ENCODE measurements at places on chromosomes 11 and 22. TPM values are rescaled to one million over a fixed set of nuclear protein-coding genes. Genes with fewer than 3 reads are reported as not detected.

- H3K36me3 ChIP-seq = no peaks in the 10 kb centered on the region
- no peak overlapping the region for H3K4me3 ChIP-seq
- H3K27ac ChIP-seq = no peak overlapping the region
Measured at GRCh38 chr11:13152264-13152663, 125.3 kb upstream of the BMAL1 start.

- H3K27me3 ChIP-seq = no peaks in the 10 kb centered on the region
- peaks cover 76% of the 10 kb centered on the region for H3K36me3 ChIP-seq
- H3K4me3 ChIP-seq = no peak overlapping the region
- peaks cover 20% of the 10 kb centered on the region for H3K4me1 ChIP-seq
- DNase-seq = no peak
Measured at GRCh38 chr11:102389253-102389652, 42.2 kb downstream of the BIRC2 start.

GRCh38 chr11:36044636-36045035, 100.8 kb downstream of the LDLRAD3 start:
- DNase-seq = no peak
- no peaks in the 10 kb centered on the region for H3K36me3 ChIP-seq
- H3K27me3 ChIP-seq = no peaks in the 10 kb centered on the region
- H3K4me3 ChIP-seq = no peak overlapping the region
- no peak overlapping the region for H3K27ac ChIP-seq
- no peaks in the 10 kb centered on the region for H3K4me1 ChIP-seq

GRCh38 chr11:75659836-75660235, 9.0 kb downstream of the MAP6 start:
- peaks cover 4% of the 10 kb centered on the region for H3K27me3 ChIP-seq
- no peak overlapping the region for H3K4me3 ChIP-seq
- H3K4me1 ChIP-seq = peaks cover 14% of the 10 kb centered on the region
- H3K36me3 ChIP-seq = no peaks in the 10 kb centered on the region
- H3K27ac ChIP-seq = no peak overlapping the region

Gene RFPL1
- not detected for total RNA-seq

Gene LIF
- total RNA-seq = 2.3 TPM

Gene SCN3B
- not detected for total RNA-seq

Gene ADORA2A
- 0.58 TPM for total RNA-seq

DNA sequence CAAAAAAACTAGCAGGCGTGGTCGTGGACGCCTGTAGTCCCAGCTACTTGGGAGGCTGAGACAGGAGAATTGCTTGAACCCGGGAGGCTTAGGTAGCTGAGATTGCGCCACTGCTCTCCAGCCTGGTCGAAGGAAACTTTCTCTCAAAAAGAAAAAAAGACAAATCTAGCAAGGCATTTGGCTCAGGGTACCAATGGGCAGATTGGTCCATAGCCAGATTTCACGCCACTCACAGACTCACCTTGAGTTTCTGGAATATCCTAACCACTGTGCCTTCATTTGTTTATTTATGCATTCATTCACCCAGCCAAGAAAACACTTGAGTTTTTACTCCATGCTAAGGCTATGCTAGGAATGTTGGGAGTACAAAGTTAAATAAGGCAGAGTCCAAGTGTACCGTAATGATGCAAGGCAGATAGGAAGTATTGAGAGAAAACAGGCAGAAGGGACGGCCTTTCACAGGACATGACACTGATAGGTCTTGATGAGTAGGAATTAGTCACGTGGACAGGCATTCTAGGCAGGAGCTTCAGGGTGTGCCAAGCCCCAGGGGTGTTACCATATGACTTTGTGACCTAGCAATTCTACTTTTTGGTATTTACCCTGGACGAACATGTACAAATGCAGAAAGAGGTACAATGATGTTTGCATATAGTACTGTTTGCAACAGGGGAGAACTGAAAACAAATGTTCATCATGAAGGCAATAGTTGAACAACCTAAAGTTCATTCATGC, 3.0 kb upstream of the PACSIN3 start:
- H3K27ac ChIP-seq = no peak overlapping the region
- peak; percentile 78 for DNase-seq
- H3K4me3 ChIP-seq = no peak overlapping the region
- peaks cover 5% of the 10 kb centered on the region for H3K27me3 ChIP-seq

DNA sequence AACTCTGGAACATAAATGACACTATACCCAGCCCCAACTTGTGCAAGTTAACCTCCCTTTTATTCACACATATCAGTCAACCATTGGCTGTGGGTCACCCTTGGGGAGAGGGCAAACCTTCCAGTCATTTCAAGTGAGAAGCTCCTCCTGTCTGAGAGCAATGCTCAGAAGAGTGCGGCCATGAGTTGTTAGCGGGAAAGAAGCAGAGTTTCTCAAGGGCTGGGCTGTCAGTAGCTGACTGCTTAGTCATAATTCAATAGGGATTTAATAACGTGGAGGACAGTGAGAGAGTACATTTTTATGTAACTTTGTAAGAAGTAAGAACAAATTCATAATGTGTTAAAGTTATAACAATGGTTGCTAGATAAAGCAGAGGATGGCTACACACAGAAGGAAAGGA, 5.1 kb downstream of the PATE2 start:
- no peak overlapping the region for H3K27ac ChIP-seq
- DNase-seq = no peak
- no peak overlapping the region for H3K4me3 ChIP-seq

Gene LRRC32
- total RNA-seq = 117 TPM

- H3K4me3 ChIP-seq = peak overlapping the region; percentile 63
- peak overlapping the region; percentile 73 for H3K27ac ChIP-seq
- H3K27me3 ChIP-seq = no peaks in the 10 kb centered on the region
- H3K36me3 ChIP-seq = no peaks in the 10 kb centered on the region
- H3K4me1 ChIP-seq = peaks cover 5% of the 10 kb centered on the region
- DNase-seq = peak; percentile 88
Measured at GRCh38 chr11:122882857-122883645, 492 bp downstream of the JHY start.

- no peak overlapping the region for H3K4me3 ChIP-seq
- peaks cover 40% of the 10 kb centered on the region for H3K4me1 ChIP-seq
- H3K27me3 ChIP-seq = no peaks in the 10 kb centered on the region
Measured at GRCh38 chr11:3040881-3041280, 16.3 kb downstream of the CARS1 start.

Gene KCNJ1
- not detected for total RNA-seq

DNA sequence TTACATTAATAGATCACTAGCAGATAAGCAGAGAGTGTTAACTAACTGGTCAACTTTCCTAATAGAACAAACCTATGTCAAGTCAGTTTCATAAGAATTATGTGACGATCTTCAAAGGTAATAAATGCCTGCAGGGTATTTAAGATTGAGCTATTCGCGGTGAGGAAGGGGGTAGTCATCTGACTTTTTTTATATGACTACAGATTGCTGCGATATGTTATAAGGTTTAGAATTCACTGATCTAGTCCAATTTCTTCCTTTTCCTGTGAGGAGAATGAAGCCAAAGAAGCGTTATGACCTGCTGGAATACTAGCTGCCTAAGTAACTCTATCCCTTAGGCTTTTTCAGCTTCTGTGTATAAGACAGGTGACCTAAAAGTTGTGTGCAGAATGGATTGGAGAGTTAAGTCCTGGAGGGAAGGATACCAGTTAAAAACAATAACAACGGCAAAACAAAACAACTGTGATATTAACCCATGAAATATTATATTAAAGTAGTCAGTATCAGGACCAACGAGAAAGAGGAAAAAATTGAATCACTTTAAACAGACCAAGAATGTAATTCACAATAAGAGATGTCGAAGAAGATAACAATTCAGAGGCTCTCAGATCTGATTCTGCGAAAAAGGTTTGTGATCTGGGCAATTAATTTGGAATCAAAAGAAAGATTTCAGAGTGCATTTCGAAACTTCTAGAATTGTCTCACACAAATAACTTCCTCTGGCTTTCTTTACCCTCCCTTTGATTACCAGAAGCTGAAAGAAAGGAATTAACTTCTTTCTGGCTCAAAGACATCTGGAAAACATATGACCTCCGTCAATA, 630 bp downstream of the CASP4 start:
- peak; percentile 10 for DNase-seq
- no peaks in the 10 kb centered on the region for H3K27me3 ChIP-seq
- H3K4me1 ChIP-seq = peaks cover 33% of the 10 kb centered on the region
- peak overlapping the region; percentile 61 for H3K4me3 ChIP-seq

Gene RIBC2
- 5.3 TPM for total RNA-seq

Gene BATF2
- 29.5 TPM for total RNA-seq

DNA sequence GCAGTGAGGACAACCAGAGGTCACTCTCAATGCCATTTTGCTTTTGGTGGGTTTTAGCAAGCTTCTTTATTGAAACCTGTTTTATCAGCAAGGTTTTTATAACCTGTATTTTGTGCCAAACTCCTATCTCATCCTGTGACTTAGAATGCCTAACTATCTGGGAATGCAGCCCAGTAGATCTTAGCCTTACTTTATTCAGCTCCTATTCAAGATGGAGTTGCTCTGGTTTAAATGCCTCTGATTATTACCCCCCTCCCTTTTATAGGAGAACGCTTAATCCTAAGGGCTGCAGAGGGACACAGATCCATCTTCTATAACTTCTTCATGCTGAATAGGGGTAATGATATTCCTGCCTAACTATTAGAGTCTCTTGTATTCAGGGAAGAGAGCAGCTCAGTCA, 179.1 kb downstream of the KIF18A start:
- no peaks in the 10 kb centered on the region for H3K27me3 ChIP-seq
- no peak for DNase-seq
- no peak overlapping the region for H3K4me3 ChIP-seq

DNA sequence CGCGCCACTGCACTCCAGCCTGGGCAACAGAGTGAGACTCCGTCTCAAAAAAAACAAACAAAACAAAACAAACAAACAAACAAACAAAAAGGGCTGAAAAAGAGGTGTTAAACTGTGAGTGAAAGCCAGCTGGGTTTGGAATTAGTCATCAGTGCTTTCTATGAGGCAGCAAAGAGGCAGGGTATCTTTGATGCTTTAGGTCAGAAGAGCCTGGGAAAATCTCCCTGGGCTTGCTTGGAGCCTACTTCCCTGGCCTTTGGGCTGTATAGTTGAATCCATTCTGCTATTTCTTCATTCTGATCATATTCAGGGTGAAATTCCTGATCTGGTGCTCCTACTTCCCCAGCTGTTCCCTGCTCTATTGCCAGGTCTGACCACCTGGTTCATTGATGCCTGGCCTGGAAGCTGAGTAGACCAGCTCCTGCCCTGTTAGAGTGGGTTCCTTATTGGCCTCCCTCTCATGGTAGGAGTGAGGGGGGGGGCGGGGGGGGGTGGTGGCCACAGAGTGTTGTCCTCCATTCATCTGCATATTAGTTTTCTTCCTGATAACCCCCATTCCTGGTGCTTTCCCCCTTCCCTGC, 65.6 kb downstream of the INSC start:
- no peak overlapping the region for H3K27ac ChIP-seq
- no peaks in the 10 kb centered on the region for H3K36me3 ChIP-seq
- H3K4me3 ChIP-seq = no peak overlapping the region
- peaks cover 11% of the 10 kb centered on the region for H3K4me1 ChIP-seq

Gene TSGA10IP
- total RNA-seq = not detected

DNA sequence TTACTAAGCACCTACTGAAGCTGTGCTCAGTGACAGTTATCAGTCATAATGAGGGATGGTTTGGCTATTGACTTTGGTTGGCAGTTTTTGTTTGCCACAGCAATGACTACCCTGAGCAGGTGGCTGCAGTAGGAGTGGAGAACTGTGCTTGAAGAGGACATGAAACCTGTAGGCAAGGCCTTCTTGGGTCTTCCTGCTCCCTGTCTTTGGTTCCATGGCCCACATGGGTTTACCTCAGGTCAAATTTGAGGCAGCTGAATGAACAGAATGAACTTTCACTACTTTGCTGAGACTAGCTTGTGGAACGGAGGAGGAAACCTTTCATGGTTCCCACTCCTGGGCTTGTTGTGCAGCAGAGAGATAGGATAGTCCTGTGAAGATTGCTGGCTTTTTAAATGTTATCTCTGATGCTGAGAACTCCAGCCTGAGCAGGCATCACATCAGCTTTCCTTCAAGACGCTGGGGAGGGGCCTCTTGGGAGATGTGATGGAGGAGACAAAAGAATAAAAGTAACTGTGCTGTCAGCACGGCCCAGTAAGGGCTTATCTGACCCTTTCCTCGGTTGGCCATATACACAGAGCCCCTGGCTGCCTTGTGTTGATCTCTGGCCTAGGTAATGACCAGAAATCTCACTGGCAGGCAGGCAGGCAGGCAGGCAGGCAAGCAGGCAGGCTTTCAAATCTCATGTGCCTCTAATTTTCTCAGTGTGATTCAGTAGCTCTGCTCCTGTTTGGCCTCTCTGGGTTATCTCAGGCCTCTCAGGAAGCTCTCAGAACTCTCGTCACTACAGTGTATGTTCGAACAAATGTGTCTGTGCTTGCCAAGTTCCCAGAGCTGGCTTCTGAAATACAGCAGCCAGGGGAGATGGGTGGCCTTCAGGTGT, 12.0 kb downstream of the STIM1 start:
- peaks cover 80% of the 10 kb centered on the region for H3K4me1 ChIP-seq
- no peak overlapping the region for H3K4me3 ChIP-seq

DNA sequence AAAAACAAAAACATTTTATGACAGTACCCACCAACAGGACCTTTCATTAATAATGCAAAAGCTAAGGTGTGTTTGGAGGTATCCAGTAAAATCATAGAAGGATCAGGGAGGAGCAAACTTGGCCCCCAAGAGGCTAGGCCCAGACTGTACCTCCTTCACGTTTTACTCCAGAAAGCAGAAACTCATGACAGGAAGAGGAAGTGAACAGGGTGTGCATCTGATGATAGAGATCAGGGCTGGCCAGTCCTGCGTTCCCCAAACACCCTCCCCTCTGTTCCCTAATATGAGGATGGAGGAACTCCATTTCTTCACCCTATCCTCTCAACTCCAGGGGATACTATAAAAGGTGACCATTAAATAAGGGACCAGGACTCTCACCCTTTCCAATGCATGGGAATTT, 10.2 kb upstream of the MS4A12 start:
- no peaks in the 10 kb centered on the region for H3K4me1 ChIP-seq
- no peak for DNase-seq
- H3K4me3 ChIP-seq = no peak overlapping the region
- H3K36me3 ChIP-seq = no peaks in the 10 kb centered on the region
- no peaks in the 10 kb centered on the region for H3K27me3 ChIP-seq
- no peak overlapping the region for H3K27ac ChIP-seq

GRCh38 chr11:111417766-111418435, 38.8 kb upstream of the POU2AF1 start:
- H3K4me1 ChIP-seq = peaks cover 38% of the 10 kb centered on the region
- H3K36me3 ChIP-seq = no peaks in the 10 kb centered on the region
- DNase-seq = peak; percentile 87
- no peaks in the 10 kb centered on the region for H3K27me3 ChIP-seq
- no peak overlapping the region for H3K4me3 ChIP-seq

Gene NEU3
- total RNA-seq = 33.5 TPM

GRCh38 chr11:94958121-94958696, 15.1 kb downstream of the CWC15 start:
- H3K27ac ChIP-seq = peak overlapping the region; percentile 19
- no peaks in the 10 kb centered on the region for H3K27me3 ChIP-seq

Gene ACR
- not detected for total RNA-seq

All from stomach (tissue), 19 donors.